ENCODE measurements at places on chromosomes 2 and 18. TPM values are rescaled to one million over a fixed set of nuclear protein-coding genes. Genes with fewer than 3 reads are reported as not detected.

The GREB1 gene
- polyA plus RNA-seq = 1.8 TPM

The DYNC1I2 gene
- 81.7 TPM for polyA plus RNA-seq

The MATN3 gene
- 2.3 TPM for polyA plus RNA-seq

The MRO gene
- polyA plus RNA-seq = 6.9 TPM

The ABCG5 gene
- not detected for polyA plus RNA-seq

The HOXD12 gene
- polyA plus RNA-seq = not detected

The C1GALT1C1L gene
- polyA plus RNA-seq = 3.5 TPM

The TMEM163 gene
- polyA plus RNA-seq = 2.6 TPM

The IL36G gene
- polyA plus RNA-seq = 1.7 TPM

- no peaks in the 10 kb centered on the region for H3K27me3 ChIP-seq
- no peak overlapping the region for H3K4me3 ChIP-seq
- no peaks in the 10 kb centered on the region for H3K36me3 ChIP-seq
- no peak overlapping the region for H3K27ac ChIP-seq
Observed at GRCh38 chr2:16288371-16289112, 348.2 kb downstream of the MYCN start.

GRCh38 chr2:140442319-140442718 lies 1662.1 kb upstream of the NXPH2 start:
- H3K27me3 ChIP-seq = no peaks in the 10 kb centered on the region
- H3K4me3 ChIP-seq = no peak overlapping the region
- no peaks in the 10 kb centered on the region for H3K4me1 ChIP-seq
- DNase-seq = no peak

GRCh38 chr2:45748239-45748638 lies 96.8 kb downstream of the PRKCE start:
- H3K27me3 ChIP-seq = no peaks in the 10 kb centered on the region
- no peak overlapping the region for H3K4me3 ChIP-seq
- DNase-seq = no peak
- no peak overlapping the region for H3K27ac ChIP-seq
- H3K36me3 ChIP-seq = no peaks in the 10 kb centered on the region
- peaks cover 3% of the 10 kb centered on the region for H3K4me1 ChIP-seq

DNA sequence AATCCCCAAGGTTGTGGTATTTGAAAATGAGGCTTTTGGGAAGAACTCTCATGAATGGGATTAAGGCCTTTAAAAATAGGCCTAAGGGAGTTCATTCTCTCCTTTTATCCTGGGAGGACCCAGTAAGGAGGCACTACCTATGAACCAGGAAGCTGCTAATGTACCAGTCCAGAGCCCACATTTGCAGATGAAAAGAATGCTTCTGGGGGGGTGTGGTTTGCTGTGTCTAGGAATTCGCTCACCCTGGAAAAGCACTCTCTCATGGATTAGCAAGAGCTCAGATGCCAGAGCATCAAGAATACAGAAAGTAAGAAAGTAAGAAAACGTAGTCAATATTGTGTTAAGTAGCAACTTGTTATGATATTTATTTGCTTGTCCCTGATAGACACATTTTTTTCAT lies 785.7 kb upstream of the GYPC start:
- no peak overlapping the region for H3K27ac ChIP-seq
- no peaks in the 10 kb centered on the region for H3K36me3 ChIP-seq
- no peak overlapping the region for H3K4me3 ChIP-seq

GRCh38 chr18:62425465-62426190 lies 97.2 kb upstream of the ZCCHC2 start:
- no peaks in the 10 kb centered on the region for H3K4me1 ChIP-seq
- no peak for DNase-seq
- no peaks in the 10 kb centered on the region for H3K36me3 ChIP-seq
- H3K4me3 ChIP-seq = peak overlapping the region; percentile 38
- no peaks in the 10 kb centered on the region for H3K27me3 ChIP-seq
- H3K27ac ChIP-seq = no peak overlapping the region

DNA sequence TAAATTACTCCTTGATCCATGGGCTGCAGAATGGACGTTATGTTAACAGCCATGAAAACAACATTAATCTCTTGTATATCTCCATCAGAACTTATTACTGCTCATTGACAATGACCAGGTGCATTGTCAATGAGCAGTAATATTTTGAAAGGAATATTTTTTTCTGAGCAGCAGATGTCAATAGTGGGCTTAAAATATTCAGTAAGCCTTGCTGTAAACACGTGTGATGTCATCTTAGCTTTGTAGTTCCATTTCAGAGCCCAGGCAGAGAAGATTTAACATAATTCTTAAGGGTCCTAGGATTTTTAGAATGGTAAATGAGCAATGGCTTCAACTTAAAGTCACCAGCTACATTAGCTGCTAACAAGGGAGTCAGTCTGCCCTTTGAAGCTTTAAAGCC lies 26.6 kb downstream of the CFAP210 start:
- no peaks in the 10 kb centered on the region for H3K4me1 ChIP-seq
- H3K27me3 ChIP-seq = no peaks in the 10 kb centered on the region
- no peak overlapping the region for H3K4me3 ChIP-seq
- no peak overlapping the region for H3K27ac ChIP-seq
- H3K36me3 ChIP-seq = no peaks in the 10 kb centered on the region
- no peak for DNase-seq

DNA sequence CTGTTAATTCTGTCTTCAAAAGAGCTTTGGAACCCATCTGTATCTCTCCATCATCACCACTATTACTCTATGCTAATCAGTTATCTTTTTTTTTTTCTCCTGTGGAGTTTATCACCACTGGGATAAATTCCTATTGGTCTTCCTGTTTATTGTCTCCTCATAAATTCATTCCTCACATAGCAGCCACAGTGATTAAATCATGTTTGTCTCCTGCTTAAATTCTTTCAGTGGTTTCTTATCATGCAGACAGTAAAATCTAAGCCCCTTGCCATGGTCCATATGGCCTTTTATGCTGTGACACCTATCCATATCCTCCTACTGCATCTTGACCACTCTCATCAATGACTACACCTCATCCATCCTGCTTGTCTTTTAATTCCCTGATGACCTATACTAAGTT lies 239.8 kb upstream of the ZEB2 start:
- H3K27me3 ChIP-seq = no peaks in the 10 kb centered on the region
- no peaks in the 10 kb centered on the region for H3K36me3 ChIP-seq
- H3K4me3 ChIP-seq = no peak overlapping the region
- DNase-seq = no peak

DNA sequence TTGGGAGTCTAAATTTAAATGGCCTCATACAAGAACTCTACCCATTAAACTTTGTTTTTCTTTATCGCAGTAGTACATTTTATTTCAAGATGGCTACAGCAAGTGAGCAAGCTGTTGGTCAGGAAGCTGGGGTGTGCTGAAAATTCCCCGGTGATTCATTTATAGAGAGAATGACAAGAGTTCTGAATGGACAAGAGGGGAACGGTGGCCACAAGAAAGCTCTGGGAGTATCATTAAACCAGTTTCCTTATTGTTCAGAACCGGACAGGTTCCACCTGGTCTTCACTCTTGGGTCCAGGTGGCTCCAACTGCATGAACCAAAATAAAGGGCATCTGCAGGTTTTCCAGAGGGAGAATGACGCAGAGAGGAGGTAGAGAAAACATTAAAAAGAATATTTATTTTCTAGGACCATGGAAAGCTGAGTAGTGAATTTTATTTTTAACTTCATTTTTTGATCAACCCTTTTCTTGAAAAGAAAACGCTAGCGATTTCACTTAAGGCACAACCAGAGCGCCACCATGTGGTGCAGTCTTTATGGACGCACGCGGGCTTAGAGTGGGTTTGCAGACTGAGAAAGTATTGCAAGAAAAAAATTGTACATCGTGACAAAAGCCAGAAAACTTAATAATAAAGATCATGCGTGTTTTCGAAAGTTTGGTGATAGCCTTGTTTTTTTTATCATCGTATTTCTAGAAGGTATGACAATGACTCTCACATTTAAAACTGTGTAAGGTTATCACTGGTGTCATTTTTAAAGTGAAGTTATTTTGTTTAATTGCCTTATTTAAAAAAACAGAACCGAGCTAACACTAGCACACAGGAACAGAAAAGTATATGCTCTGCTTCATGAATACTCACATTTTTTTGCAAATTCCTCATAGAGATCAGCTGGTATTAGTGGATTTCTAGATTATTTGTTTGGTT lies 97.9 kb upstream of the NOL4 start:
- H3K36me3 ChIP-seq = no peaks in the 10 kb centered on the region
- no peak overlapping the region for H3K27ac ChIP-seq
- H3K4me3 ChIP-seq = peak overlapping the region; percentile 16
- DNase-seq = peak; percentile 70
- H3K4me1 ChIP-seq = no peaks in the 10 kb centered on the region

DNA sequence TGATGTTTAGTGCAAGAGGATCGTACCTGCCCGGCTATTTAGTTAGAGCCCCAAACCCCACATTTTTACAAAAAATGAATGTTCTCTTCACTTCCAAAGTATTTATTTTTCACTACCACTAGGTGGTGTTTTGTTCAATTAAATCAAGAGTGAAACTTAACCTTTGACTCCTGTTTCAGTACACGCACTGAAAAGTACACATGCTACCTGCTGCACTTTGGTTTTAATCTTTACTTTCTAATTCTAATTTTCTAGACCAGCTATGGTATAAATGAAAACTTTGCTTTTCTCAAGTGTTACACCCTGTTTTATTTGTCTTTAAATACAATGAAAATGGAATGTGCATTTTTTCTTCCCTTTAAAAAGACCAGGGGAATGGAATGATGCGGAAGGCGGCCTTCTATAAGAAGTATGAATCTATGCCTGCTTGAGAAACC lies 31.4 kb upstream of the CHN1 start:
- H3K4me3 ChIP-seq = no peak overlapping the region
- peak; percentile 27 for DNase-seq
- no peaks in the 10 kb centered on the region for H3K4me1 ChIP-seq
- H3K27me3 ChIP-seq = no peaks in the 10 kb centered on the region
- no peaks in the 10 kb centered on the region for H3K36me3 ChIP-seq
- H3K27ac ChIP-seq = no peak overlapping the region

- H3K36me3 ChIP-seq = no peaks in the 10 kb centered on the region
- no peak overlapping the region for H3K27ac ChIP-seq
- H3K4me3 ChIP-seq = no peak overlapping the region
Observed at GRCh38 chr2:85215448-85216401, 82.5 kb downstream of the TCF7L1 start.

- DNase-seq = no peak
- H3K36me3 ChIP-seq = no peaks in the 10 kb centered on the region
- H3K27me3 ChIP-seq = no peaks in the 10 kb centered on the region
- no peak overlapping the region for H3K27ac ChIP-seq
Observed at GRCh38 chr18:80232030-80232429, 15.3 kb downstream of the PARD6G start.

DNA sequence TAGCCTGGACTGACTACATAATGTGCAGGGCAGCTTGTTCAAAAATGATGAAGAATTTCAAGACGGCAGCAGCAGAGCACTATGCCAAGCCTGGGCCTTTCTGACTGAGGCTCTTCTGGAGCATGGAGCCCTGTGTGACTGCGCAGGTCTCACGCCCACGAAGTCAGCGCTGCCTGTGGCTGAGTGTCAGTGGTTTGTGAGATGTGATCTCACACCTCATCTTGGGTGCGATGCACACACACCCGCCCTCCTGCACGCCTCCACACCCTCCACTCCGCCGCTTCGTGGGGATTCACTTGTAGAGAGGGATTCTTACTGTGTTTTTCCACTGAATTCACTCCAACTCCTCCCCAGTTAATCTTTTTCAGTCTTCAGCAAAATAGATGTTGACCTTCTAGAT lies 103.9 kb downstream of the VIT start:
- no peak overlapping the region for H3K27ac ChIP-seq
- no peaks in the 10 kb centered on the region for H3K27me3 ChIP-seq
- no peak for DNase-seq
- H3K36me3 ChIP-seq = no peaks in the 10 kb centered on the region
- no peaks in the 10 kb centered on the region for H3K4me1 ChIP-seq
